ENCODE measurements at places on chromosomes 4 and X. TPM values are rescaled to one million over a fixed set of nuclear protein-coding genes. Genes with fewer than 3 reads are reported as not detected.

Gene BGN
- total RNA-seq = 14.0 TPM

Gene POLN
- total RNA-seq = 0.59 TPM

Gene PGRMC2
- 12.1 TPM for total RNA-seq

Gene CT45A3
- not detected for total RNA-seq

Gene SFRP2
- 3.2 TPM for total RNA-seq

Gene RAB33A
- total RNA-seq = 10.1 TPM

Gene RASSF6
- total RNA-seq = 1.3 TPM

Gene INPP4B
- total RNA-seq = 6.9 TPM

Gene JAKMIP1
- not detected for total RNA-seq

Gene MAGED4
- 81.3 TPM for total RNA-seq

Gene GPR82
- not detected for total RNA-seq

Gene MAGEA2B
- total RNA-seq = not detected

Gene ZNF518B
- total RNA-seq = 10.1 TPM

Gene OCIAD2
- total RNA-seq = 39.5 TPM

Gene SPIN3
- total RNA-seq = 2.4 TPM

Gene ARHGAP6
- total RNA-seq = 2.2 TPM

Gene BLTP1
- total RNA-seq = 20.2 TPM

Gene ZBTB33
- 9.2 TPM for total RNA-seq

Gene MCF2
- not detected for total RNA-seq

Gene RBBP7
- total RNA-seq = 134 TPM

Gene JCHAIN
- not detected for total RNA-seq

Gene TEC
- total RNA-seq = 0.59 TPM

Gene NPY1R
- not detected for total RNA-seq

Gene ARMCX4
- 1.8 TPM for total RNA-seq

Gene TGIF2LX
- total RNA-seq = not detected

Gene CCKAR
- total RNA-seq = not detected

Gene ANXA10
- total RNA-seq = 0.30 TPM

Gene TMEM144
- total RNA-seq = 1.2 TPM

Gene ODAPH
- not detected for total RNA-seq

Gene CLDN34
- not detected for total RNA-seq

Gene USP26
- not detected for total RNA-seq

Data from bronchus fibroblast of lung (primary cell).